ENCODE measurements at places on chromosomes 7 and 10. TPM values are rescaled to one million over a fixed set of nuclear protein-coding genes. Genes with fewer than 3 reads are reported as not detected.

The LAMB1 gene
- 84.8 TPM for total RNA-seq

DNA sequence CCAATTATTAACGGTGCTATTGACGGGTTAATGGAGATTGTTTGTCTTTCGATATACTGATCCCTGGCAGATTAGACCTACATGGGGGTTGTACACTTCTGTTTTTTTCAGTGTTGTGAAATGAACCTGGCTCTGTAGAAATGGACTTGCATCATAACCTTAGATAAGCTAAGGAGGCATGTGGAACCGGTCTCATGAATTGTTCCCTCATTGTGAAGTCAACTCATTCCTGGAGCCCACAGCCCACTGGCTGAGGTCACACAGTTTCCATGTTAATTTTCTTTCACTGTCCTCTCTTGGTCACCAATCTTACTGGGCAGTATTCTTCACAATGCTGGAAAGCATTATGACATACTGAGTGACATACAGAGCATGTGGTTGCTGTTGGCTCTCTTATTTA is 202.8 kb downstream of the BMPER start:
- DNase-seq: no peak

GRCh38 chr10:89122433-89123051 is 84.6 kb downstream of the CH25H start:
- no peak for DNase-seq

- DNase-seq: no peak
These were observed 95.8 kb upstream of the AGBL3 start for GRCh38 chr7:134890246-134891240.

The BMS1 gene
- 17.7 TPM for total RNA-seq
